H7 (cell line): ENCODE measurements at places on chromosomes 5 and 9. TPM values are rescaled to one million over a fixed set of nuclear protein-coding genes. Genes with fewer than 3 reads are reported as not detected.

The PARP8 gene
- total RNA-seq: 12.1 and 19.9 TPM in 2 replicates

The CBY3 gene
- 0.44 TPM in 1 of 2 replicates, not detected in the other for total RNA-seq

The GABRA6 gene
- not detected in 2 replicates for total RNA-seq

The SLC25A48 gene
- total RNA-seq: 0.04 and 0.38 TPM in 2 replicates

The PHYHD1 gene
- 24.3 and 27.2 TPM in 2 replicates for total RNA-seq

The ADGRD2 gene
- not detected in 2 replicates for total RNA-seq

GRCh38 chr9:95010431-95010838 is 283.9 kb downstream of the AOPEP start:
- no peak for DNase-seq

GRCh38 chr9:136572828-136573625 is 27.2 kb upstream of the NOTCH1 start:
- peak; percentile 82 for DNase-seq

DNA sequence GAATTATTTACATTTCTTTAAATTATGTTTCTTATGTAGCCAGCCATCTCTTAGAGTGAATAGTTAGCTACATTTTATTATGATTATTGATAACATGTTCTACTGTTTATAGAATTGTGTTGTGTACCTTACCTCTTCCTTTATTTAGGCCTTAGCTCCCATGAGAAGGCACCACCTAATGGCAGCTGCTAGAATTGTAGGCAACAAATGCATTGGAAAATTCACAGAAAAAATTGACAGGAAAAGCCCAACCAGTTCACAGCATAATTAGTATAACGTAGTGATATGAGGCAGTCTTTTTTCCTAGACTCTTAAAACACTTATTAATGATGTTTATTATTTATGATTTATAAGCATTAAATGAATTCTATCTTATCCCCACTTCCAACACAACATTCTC is 175.8 kb downstream of the WDR70 start:
- peak; percentile 36 for DNase-seq

DNA sequence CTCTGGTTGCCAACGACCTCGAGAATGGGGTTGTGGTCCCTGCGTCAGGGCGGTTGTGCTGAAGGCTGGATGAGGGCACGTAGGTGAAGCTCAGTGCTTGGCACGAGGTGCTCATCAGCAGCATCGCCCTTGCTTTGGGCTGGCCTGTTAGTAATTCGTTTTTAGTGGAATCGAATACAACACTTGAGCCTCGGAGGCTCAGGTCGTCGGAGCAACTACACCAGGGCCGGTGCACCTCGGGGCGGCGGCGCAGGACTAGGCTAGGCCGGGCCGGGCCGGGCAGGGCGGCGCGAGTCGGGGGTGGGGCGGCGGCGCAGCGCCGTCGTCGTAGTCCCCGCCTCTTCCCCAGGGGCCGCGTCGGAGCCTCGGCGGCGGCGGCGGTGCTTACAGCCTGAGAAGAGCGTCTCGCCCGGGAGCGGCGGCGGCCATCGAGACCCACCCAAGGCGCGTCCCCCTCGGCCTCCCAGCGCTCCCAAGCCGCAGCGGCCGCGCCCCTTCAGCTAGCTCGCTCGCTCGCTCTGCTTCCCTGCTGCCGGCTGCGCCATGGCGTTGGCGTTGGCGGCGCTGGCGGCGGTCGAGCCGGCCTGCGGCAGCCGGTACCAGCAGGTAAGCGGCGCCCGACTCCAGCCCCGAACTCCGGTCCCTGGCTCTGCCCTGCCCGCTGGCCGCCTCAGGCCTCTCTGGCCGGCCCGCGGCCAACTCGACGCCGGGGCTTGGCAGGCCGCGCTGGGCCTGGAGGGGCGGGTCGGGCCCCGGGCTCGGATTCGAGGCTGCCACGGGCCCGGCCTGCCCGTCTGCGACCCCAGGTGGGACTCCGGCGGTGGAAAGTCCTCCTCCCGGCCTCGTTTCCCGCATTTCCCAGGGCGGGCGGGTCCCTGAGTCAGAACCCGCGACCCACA is at the start of gene NDFIP1:
Gene NDFIP1 (plus strand): TSS at position 348 of the 899 bp plus-strand sequence. CDS start 196 bp downstream, at position 544.
- DNase-seq: peak; percentile 91

GRCh38 chr5:173025651-173026050 is 30.5 kb upstream of the CREBRF start:
- DNase-seq: no peak

GRCh38 chr9:69937833-69938535 is 105.7 kb upstream of the MAMDC2 start:
- DNase-seq: no peak

DNA sequence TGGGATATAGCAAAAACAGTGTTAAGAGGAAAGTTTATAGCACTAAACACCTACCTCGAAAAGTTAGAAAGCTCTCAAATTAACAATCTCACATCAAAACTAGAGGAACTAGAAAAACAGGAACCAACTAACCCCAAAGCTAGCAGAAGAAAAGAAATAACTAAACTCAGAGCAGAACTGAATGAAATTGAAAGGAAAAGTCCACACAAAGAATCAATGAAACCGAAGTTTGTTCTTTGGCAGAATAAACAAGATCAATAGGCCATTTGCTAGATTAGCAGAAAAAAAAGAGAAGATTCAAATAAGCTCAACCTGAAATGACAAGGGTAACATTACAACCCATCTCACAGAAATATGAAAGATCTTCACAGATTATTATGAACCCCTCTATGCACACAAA is 234.8 kb upstream of the ISL1 start:
- no peak for DNase-seq

DNA sequence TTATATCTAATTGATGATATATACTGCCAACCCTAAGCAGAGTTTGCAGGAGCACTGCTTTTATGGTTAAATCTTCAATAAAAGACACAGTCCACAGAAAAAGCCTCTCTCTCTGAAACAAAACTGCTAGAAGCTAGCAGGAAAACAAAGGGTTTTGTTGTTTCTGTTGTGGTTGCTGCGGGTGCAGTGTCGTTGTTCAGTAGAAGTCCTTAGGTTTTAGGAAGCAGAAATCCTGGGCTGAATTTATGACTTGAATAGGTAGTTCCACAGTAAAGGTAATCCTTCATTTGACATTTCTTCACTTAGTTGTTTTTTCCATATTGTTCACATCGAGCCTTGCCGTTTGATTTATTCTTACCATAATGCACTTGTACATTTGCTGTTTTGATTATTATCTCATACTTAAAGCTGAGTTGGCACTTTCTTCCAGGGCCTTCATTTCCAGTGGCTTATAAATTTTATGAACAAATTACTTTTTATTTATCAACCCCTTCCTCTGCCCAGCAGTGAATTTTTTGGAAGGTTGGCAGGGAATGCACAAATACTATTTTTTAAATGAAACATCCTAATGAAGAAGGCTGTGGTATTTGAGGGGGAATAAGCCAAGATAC is 209.6 kb upstream of the SLC30A5 start:
- no peak for DNase-seq

DNA sequence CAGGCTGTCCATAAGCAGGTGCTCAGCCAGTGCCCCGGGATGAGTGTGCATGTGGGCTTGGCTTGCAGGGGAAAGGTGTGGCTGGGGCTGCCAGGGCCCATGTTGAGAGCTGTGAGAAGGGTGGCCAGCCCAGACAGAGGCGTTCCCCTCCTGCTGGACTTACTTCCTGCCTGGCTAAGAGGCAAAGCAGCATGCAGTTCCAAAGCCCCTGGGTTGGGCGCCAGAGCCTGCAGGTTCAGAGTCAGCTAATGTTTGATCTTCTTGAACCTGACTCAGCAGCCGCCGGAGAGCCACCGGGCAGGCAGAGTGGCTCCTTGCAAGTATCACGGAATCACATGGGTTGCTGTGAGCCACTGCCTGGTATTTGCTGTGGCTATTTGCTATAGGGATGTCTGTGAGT is 168.4 kb upstream of the MAP1B start:
- DNase-seq: peak; percentile 20

DNA sequence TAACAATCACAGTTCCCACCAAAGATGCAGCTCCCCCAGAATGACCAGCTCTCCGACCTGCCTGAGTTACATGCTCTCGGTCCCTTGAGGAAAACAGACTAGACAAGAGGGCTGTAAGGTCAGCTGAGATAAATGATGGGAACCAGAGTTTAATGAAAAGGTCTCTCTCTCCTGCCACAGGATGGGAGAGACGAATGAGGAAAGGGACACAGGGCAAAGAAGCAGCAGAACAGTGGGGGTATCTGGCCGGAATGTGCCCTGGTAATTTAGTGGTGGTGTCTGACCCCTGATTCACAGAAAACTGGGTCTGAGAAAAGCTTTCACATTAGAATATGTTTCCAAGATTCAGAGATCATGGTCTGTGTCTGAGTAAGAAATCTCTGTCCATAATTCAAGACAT is 118.5 kb downstream of the BRINP1 start:
- DNase-seq: no peak

- no peak for DNase-seq
Measured at GRCh38 chr5:178437386-178438075, 152.7 kb downstream of the COL23A1 start.

DNA sequence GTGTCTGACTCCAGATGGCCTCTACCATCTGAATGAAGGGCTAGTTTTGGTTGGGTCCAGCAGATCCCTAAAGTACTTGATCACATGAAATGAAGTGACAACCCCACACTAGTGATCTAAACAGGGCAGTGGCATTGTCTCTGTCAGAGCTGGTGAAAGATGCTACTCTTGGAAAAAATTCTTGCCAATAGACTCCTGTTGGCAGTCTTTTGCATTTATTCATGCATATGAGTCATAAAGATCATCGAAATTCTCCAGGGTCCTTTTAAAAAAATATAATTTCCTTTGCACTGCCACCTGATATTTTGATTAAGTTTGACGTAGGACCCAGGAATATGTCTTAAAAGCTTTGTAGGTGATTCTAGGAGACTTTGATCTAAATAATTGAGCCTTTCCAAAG is 135.1 kb upstream of the ELL2 start:
- DNase-seq: no peak

DNA sequence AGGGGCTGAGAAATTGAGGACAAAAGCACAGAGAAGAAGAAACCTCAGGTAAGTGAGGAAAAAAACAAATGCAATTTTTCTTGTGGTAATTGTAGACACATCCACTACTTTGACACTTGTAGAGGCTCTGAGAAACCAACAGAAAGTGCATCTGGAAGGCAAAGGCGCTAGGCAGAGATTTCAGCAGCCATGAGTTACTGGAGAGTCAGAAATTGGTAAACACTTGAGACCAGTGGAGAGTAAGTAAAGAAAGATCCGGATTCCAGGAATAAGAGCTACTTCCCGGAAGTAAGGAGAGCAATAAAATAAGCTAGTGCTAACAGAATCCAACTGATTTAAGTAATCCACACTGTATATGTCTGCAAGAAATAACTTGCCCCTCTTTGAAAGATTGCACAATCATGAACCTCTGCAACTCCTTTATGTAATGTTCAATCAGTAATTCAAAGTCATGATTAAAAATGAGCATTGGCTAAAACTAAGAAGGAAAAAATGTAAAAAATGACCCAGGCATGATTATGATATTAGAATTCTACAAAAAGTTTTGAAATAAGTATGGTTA is 382.1 kb downstream of the CDH18 start:
- DNase-seq: no peak

GRCh38 chr5:103693517-103693916 is 130.9 kb upstream of the NUDT12 start:
- DNase-seq: no peak

DNA sequence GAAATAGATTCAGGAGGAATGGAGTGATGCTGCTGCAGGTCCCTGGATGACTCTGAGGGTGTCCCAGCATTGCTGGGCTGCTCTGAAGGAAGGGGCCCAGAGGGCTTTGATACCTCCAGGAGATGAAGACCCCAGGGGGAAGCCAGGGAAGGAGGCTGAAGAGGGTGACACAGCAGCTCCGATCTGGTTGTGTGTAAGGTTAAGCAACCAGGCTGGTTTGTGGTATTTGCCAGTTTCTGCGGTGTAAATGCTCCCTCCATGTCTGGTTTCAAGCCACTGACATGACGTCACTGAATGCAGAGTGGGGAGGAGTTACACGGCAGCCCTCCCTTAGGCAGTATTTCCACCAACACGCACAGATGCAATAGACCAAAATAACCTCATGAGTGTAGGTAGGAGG is 40.0 kb upstream of the ORM1 start:
- DNase-seq: peak; percentile 34

DNA sequence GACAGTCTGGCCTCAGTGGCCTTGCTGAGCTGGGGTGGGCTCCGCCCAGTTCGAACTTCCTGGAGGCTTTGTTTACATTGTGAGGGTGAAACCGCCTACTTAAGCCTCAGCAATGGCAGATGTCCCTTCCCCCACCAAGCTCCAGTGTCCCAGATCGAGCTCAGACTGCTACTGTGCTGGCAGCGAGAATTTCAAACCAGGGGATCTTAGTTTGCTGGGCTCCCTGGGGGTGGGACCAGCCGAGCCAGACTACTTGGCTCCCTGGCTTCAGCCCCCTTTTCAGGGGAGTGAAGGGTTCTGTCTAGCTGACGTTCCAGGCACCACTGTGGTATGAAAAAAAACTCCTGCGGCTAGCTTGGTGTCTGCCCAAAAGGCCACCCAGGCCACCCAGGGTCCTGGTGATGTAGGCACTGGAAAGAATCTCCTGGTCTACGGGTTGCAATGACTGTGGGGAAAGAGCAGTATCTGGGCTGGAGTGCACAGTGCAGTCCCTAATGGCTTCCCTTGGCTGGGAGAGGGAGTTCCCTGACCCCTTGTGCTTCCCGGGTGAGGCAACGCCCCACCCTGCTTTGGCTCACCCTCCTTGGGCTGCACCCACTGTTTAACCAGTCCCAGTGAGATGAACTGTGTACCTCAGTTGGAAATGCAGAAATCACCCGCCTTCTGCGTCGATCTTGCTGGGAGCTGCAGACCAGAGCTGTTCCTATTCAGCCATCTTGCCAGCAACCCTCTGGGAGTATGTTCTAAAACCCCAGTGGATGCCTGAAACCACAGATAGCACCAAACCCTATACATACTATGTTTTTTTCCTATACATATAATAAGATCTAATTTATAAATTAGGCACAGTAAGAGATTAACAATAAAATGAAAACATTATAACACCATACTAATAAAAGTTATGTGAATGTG is 95.5 kb downstream of the TMEM161B start:
- DNase-seq: no peak

- no peak for DNase-seq
Measured at GRCh38 chr9:89149726-89150125, 28.9 kb downstream of the SHC3 start.

DNA sequence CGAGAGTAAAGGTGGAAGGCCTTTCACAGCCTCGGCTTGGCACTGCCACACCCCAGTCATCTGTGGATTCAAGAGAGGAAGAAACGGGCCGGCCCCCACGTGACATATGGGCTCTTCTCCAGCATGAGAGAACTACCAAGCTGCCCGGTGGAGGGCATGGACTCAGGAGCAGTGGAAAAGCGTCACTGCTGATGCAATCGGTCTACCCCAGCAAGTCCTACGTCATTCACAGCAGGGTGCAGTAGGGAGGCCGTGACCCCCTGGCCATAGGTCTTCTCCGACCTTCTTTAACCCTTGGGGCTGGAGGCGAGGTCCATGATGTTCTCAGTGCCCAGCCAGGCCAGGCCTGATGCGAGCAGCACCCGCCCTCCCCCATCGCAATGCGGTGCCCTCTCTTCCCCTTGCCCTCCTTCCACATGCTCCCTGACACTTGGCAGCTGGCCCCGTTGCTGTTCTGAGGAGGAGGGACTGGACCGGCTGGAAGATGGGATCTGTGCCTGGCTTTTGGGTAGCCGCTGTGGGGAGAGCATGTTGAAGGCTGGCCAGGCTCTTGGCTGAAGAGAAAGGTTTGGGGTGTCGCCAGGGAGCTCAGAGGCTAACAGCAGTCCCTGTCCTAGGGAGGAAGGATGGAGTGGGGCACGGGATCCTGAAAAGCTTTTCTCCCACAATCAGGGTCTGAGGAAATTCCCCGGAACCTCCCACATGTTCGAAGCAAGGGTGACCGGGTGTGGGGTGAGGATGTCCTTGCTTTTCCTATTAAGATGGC is 89.8 kb downstream of the LIFR start:
- peak; percentile 30 for DNase-seq

- no peak for DNase-seq
Measured at GRCh38 chr5:38997591-38997990, 76.6 kb downstream of the RICTOR start.

GRCh38 chr5:4255441-4255840 is 659.8 kb downstream of the IRX1 start:
- DNase-seq: no peak
